SHP77 treated with DMSO at 0.1 percent for 48 hours (cell line): ENCODE measurements at places on chromosomes 7 and 10.
A peak's percentile ranks its signal among the peaks of the same experiment; 100 is the strongest.

DNA sequence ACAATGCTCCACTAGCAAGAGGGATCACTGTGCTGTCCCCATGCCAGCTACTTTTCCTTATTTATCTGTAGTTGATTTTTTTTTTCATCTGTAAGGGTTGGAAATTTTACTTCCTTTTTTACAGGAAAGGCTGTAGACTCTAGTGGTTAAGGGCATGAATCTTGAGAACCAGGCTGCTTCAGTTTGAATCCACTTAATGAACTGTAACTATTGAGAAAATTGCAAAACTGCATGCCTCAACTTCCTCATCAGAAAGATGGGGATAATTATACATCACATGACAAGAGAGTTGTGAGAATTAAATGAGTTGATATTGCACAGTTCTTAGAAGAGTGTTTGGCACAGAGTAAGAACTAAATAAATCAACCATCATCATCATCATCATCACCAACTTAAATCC lies 106.4 kb upstream of the GSDME start:
- no peak for DNase-seq

DNA sequence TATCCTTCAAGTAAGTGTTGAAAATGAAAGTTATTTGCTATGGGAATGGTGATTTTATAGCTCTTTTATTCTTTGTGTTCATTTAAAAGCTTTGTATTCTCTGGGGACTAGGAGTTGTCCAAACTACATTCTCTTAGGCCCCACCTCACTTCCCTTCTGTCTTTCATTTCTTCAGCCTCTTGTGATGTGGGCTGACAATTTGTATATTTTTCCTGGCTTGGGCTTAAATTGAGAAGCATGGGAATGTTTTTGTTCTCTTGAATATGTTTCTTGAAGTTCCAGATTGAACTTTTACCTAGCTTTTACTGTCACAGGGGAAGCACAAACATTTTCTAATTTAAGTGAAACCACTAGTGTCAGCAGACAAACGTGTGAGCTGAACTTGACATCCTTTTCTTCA lies 27.9 kb downstream of the BBS9 start:
- no peak for DNase-seq

GRCh38 chr10:78475437-78475836 lies 441.8 kb downstream of the RPS24 start:
- no peak for DNase-seq

DNA sequence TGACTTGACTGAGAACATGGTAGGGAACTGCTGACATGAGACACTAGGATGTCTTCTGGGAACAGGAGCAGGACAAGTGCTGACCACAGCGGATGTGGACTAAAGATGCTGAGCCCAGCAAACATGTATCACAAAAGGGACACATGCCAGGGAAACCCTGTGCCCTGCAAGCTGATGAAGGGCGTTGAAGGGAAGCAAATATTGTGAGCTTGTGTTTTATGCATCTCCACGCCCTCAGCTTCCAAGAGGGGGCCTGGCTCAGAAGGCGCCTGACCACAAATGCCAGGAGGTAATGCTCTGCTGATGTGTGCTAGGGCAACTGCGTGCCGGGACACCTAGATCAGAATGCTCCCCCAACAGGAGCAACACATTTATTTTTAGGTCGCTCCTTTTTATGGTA lies 207.3 kb downstream of the CXCL12 start:
- no peak for DNase-seq

DNA sequence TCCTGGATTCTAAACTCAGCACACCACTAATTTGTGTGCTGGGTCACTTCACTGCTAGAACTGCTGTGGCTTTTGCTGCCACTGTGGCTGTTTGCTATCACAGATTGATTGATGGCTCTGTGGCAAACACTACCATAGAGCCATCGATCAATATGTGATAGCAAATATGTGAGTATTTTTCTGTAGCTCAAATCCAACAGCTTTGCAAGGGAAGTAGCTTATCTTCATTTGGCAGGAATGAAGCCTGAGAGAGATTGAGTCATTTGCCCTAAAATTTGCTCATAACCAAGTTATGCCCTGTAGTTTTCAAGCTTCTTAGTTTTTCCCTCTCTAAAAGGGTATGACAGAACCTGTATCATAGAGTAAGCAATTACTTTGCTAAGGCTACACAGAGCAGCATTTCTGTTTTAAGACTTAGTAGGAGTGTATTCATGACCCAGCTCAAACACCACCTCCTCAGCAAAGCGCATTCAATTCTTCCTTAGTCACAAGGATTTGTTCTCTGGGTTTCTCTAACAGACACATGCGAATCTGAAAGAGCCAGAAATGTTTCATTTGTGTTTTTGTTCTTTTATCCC lies 43.1 kb downstream of the MINPP1 start:
- no peak for DNase-seq

DNA sequence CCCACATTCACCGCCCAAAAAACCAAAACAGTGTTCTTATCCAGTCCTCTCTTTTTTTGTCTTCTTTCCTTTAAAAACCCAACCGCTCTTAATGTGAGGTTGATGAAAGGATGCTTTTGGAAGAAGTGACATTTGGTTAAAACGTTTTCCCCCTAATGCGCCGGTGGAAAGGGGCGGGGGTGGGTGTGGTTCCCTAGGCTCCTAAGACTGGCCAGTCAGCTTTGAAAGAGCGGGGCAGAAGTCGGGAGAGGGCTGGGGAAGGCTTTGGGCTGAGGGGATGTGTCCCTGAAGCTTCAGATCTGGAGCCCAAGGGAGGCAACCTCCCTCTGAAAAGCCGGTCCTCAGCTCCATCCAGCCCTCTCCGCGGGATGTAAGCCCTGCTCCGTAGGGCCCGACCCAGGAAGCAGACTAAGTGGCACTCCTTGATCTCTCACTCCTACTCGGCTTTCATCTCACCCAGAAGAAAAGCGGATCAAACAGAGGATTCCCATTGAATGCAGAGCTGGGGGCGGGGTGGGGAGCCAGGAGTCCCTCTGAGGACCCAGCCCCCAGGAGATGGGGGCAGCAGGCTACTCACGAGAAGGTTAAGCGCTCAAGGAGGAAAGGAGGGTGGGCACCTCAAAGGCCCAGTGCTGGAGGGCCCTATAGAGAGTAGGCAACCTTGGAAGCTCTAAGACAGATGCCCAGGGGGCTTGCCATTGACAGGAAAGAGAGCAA lies 2.4 kb upstream of the EVX1 start:
- no peak for DNase-seq

GRCh38 chr7:69510114-69510513 lies 88.2 kb upstream of the AUTS2 start:
- no peak for DNase-seq

DNA sequence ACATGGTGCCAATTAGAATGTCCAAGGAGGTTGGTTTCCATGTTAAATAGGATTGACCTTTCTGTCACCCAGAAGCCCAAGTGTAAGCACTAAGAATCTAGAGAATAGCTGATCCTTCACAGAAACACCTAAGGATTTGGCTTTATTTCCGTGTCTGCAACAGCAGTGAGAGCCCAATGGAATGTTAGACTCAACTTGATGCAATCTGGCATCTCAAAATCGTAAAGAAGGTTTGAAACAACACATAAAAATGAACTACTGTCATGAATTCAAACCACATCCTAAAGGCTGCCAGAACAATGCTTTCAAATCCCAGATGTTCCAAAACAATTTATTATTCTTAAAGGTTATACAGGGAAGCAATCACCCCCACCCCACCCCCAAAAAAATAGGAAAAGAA lies 18.6 kb downstream of the PPP1R3C start:
- no peak for DNase-seq

- DNase-seq: no peak
These were observed 123.2 kb downstream of the NRP1 start for GRCh38 chr10:33211106-33211878.

GRCh38 chr10:97689559-97690020 lies 2.5 kb upstream of the AVPI1 start:
- DNase-seq: no peak

- DNase-seq: no peak
These were observed 803 bp upstream of the STK31 start for GRCh38 chr7:23709081-23709750.

DNA sequence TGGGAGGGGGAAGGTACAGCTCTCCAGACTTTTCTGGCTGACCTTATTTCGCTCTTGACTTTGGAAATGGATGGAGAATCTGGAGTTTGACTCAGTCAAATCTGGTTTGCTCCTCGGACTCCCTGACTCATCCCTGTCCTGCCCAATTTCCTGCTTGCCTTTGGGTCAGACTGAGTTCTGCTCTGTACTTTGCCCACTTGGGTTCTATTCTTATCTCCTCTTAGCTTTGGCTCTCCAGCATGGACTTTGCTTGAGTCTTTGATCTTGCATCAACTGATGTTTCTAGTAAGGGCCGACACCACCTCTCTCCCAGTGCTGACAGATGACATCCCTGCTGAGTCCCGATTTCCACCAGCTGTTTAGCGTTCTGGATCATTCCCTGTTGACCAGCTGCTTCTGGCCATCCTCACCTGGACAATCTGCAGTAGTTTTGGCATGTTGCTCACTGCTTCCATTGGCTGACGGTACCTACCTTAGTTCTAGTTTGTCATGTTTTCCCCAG lies 335.3 kb downstream of the SUGCT start:
- DNase-seq: no peak

DNA sequence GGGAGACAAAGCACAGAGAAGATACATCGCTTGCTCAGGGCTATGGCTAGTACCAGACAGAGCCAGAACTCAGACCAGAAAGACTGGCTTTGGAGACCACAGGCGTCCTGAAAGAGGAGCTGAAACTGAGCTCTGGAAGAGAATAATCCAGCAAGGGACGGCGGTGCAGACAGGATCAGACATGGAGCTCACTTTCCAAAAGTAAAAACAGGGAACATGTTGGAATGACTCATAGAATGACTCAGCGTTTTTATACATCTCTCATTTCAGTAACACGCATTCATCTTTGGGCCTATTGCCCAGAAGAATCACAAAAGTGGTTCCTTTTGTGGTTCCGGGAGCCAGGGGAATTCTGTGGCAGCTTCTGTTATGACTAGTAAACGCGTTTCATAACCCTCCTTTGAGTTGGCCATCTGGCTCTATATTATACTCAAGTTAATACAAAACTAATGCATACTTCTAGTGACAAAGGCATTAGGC lies 37.2 kb downstream of the PLEKHS1 start:
- no peak for DNase-seq

DNA sequence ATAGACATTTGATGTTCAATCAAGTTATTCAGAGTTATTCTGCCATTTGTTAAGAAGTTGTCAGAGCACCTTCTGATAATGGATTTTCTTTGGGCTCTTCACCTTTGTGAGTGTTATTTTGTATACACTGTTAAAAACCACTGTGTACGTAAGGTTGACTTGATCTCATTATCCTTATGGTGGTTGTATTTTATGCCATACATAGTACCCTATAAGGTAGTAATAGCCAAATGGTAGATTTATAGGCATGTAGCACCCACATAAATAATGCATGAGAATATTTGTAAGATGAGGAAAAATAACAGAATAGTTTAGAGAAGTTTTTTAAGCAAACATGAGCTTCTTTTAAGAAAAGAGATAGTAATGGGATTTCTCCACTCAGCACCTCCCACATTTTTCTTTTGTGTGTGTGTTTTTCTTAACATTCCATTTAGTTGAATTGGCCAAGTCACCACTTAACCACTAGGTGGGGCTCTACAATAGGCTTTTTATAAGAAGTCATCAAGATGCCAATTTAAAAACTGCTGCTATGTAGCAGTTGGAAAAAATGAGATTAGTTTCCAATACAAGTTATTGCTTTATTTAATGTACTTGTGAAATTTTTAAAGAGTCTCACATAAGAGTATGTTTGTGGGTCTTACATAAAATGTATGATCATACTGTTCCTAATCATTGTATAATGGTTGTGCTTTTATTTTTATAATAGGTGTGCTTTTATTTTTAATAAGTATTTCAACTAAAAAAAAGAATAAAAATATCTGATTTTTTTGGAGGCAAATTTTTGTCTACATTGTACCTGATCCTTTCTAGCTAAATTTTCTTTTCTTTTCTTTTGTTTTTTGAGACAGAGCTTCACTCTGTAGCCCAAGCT lies 41.1 kb upstream of the STMP1 start:
- peak; percentile 39 for DNase-seq

GRCh38 chr7:94336009-94336408 lies 58.7 kb upstream of the COL1A2 start:
- DNase-seq: no peak

DNA sequence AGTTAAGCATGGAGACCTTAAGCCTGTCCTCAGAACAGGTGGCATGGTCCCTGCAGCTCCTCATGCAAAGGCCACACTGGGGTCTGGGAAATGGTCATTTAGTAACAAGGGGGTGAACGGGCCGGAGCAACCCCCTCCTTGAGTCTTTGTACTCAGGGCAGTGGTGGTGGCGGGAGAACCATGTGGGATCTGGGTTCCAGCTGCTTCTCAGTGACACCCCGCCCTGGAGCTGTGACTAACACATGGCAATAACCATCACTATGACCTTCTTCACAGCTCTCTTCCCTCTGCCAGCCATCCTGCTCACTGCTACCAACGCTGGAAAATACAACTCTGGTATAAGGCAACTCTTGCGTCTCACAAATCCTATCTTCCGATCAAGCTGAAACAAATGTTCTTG lies 203.4 kb upstream of the FRMD4A start:
- DNase-seq: no peak

GRCh38 chr10:121734589-121735045 lies 136.4 kb upstream of the FGFR2 start:
- DNase-seq: no peak

GRCh38 chr10:131732631-131733127 lies 168.1 kb upstream of the PPP2R2D start:
- DNase-seq: no peak

GRCh38 chr7:130490888-130491804 lies 739 bp upstream of the MEST start:
- no peak for DNase-seq

- DNase-seq: peak; percentile 67
These were observed 50.2 kb downstream of the ELFN1 start for GRCh38 chr7:1720326-1720725.

DNA sequence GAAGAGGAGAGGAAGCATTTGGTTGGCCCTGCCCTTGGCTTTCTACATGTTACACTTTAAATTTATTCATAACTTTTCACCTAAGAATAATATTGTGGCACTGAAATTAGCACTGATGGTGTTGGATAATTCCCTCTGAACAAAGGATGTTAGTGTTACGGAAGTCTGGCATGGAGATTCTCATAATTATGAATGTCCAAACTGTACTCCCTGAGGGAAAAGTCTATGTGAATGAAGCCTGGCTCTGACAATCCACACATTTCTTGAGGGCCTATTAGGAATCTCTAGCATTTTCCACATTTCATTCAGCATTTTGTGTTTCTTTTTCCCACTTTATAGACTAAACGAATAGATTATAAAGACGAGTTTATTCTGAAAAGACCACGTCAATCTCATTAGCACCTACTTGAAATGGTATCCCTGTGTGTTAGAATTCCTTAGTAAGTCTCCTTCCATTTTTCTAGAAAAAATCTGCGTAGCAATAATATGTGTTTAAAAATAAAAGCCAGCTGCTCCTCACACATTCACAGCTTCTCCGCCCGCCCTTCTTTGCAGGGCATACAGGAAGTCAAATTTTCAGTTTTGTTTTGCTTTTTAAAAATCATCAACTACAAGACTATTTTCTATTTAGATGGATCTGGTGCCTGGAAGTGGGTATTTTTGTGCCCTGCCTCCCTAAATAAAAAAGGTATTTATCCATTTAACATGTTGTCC lies 131.8 kb upstream of the PALS2 start:
- no peak for DNase-seq

GRCh38 chr10:70380350-70381135 lies 1.9 kb downstream of the LRRC20 start:
- DNase-seq: no peak

GRCh38 chr10:86439544-86439943 lies 72.9 kb upstream of the GRID1 start:
- DNase-seq: no peak
